Activated CD4-positive, alpha-beta T cell treated with anti-CD3 and anti-CD28 coated beads, Interleukin-2, amount 50 U/mL, for 24 hours (primary cell): ENCODE measurements at places on chromosomes 2 and 18.

DNA sequence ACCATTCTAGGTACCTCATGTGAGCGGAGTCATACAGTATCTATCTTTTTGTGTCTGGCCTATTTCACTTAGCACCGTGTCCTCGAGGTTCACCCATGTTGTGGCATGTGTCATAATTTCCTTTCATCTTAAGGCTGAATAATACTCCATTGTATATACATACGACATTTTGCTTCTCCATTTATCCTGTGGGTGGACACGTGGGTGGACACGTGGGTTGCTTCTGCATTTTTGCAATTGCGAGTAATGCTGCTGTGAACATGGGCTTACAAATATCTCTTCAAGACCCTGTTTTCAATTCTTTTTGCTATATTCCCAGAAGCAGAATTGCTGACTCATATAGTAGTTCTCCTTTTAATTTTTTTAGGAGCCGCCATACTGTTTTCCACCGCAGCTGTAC, 243.6 kb upstream of the EPAS1 start:
- no peak for DNase-seq

DNA sequence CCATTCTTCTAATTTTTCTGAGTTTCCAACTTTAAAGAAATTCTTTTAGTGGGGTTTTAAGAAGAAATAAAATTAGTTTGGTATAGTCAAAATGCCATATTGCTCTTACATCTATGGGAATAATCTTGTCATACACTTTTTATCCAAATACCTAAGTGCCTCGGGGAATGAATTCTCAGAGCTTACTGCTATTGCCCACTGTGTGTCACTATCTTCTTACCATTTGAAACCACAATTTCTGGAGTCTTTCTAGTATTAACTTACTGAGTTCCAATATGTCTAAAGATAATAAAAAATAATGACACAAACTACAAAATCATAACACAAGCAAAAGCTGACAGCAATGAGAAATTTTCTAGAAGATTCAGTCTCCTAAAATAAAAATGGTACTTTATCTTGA, 23.7 kb upstream of the DNAH6 start:
- DNase-seq, result no peak

DNA sequence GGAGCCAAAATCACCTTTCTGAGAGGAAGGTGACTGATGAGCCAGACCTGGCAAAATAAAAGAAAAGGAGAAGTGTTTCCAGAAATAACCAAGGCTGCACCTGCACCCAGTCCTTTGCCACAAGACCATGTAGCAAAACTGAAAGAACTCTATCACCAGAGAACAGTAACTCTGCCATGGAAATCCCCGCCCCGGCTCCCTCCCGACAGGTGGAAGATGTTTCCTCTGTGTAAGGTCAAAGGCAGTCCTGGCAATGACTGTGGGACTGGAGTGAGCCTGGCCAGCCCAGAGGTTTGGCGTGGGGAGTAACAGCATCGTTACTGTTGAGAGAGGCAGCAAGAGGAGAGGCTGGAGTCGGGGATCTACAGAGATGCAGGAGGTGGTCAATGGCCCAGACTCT, 42.3 kb downstream of the SPRED2 start:
- DNase-seq, result no peak

GRCh38 chr2:21891191-21891590, 767.4 kb downstream of the TDRD15 start:
- DNase-seq, result no peak

DNA sequence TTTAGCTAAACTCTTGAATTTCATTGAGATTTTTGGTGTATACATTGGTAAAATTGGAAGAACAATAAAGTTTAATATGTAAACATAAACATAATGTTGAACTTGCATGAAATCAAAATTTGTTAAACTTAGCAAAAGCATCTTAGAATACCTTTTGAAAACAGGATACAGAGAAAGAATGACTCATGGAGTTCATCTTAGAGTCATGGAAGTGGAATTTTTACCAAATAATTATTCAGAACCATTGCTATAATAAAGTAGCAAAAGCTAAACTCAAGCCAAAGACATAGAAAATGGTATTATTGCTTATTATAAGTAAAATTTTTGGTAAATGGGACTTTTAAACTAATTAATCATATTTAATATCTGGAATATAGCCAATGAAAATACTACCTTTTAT, 841.6 kb upstream of the SLC39A10 start:
- DNase-seq, result no peak

DNA sequence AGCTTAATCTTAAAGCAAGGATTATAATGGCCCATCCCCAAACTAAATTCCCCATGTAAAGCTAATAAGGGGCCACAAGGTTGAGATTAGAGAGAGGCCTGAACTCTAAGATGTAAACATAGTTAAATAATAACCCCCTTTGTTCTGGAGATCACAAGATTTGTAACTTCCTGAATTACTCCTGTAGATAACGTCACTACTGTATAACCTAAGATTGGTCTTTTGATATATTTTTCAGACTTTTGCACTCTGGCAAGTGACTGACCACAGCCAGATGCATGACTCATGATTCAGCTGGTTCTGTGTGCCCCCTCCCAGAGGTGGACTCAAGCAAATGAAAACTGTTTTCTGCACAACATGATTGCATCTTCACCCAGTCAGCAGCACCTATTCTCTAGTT, 686.0 kb upstream of the DDX18 start:
- no peak for DNase-seq
